ENCODE measurements at places on chromosomes 7 and 10. TPM values are rescaled to one million over a fixed set of nuclear protein-coding genes. Genes with fewer than 3 reads are reported as not detected.

DNA sequence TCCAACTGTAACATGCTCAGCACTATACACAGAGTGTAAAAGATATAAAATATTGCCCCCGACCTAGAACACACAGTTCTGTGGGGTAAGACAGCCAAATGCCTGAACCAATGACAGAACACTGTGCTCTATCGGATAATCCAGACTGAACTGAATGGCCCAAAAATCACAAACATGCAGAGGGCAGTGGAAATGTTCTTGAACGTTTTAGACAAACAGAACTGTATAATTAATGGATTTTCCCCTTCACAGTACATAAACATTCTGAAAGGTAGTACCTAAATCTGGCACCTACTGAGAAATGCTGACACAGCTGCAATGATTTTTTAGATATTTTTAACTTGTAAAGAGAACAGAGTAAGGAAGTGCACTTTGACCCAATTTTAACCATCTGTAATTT is 33.4 kb downstream of the PARD3 start:
- DNase-seq: no peak

DNA sequence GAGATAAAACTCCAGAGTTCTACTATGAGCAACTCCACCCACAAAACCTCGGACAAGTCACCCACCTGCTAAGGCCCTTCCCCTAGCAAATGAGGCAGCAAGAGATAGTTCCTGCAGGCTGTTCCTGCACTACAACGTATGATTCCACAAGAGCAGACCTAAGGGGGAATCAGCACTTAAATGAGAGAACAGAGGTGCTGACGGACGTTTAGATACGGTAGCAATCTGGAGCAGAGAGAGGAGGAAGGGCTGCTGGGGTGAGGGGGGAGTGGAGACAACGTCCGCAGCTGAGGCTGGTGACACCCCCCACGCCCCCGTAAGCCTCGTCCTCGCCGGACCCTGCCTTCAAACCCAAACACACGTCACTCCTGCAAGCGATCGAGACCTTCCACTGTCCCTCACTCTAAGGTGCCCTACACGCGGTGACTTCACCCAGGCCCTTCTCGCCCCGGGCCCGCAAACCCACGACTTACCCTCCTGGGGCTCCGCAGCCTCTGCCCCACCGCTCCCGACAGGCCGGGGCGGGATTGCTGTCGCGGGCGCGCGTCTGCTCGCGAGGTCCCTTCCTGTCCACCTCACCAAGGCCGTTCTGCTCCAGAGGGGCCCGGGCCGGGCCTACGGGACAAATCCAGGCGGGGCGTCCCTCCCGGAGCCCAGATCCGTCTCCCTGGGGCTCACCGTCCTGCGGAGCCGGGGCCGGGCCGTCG is 635 bp downstream of the ZNF12 start:
- peak; percentile 62 for DNase-seq

The STEAP4 gene
- under 0.01 TPM for total RNA-seq

GRCh38 chr10:103481974-103482531 is 3.0 kb upstream of the CALHM3 start:
- peak; percentile 77 for DNase-seq

DNA sequence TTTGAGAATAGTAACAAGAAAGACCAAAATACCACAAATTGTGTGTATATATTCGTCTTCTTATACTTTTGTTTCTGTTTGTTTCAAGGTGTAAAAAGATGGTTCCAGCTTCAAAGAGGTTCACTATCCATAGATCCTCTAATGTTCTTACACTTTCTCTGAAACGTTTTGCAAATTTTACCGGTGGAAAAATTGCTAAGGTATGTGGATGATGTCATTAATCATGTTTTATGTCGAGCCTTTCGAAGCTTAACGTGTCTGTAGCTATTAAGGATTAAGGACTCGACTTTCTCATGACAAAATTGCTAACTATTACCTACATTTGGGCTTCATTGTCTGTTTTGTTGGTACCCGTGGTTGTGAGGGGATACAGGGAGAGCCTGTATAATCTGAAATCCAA is 112.8 kb downstream of the ANKRD61 start:
- no peak for DNase-seq

- DNase-seq: no peak
Measured at GRCh38 chr7:151316896-151317295, 24.7 kb upstream of the NUB1 start.

DNA sequence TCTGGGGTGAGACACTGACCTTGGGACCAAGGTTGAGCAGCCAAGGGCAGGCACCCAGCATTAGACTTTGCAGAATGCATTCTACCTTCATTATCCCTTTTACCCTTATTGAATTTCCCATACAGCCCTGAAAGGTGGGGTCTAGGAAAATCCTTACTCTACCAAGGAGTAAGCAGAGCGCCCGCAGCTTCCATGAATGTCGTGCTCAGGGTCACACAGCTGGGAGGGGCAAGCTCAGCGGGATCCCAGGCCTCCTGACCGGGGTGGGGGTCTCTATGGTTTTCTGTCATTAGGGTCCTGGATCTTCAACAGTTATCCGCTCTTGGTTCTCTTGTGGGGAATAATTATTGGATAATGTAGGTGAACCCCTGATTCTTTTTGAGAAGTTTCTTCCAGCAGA is 30.7 kb upstream of the BTBD16 start:
- DNase-seq: no peak

DNA sequence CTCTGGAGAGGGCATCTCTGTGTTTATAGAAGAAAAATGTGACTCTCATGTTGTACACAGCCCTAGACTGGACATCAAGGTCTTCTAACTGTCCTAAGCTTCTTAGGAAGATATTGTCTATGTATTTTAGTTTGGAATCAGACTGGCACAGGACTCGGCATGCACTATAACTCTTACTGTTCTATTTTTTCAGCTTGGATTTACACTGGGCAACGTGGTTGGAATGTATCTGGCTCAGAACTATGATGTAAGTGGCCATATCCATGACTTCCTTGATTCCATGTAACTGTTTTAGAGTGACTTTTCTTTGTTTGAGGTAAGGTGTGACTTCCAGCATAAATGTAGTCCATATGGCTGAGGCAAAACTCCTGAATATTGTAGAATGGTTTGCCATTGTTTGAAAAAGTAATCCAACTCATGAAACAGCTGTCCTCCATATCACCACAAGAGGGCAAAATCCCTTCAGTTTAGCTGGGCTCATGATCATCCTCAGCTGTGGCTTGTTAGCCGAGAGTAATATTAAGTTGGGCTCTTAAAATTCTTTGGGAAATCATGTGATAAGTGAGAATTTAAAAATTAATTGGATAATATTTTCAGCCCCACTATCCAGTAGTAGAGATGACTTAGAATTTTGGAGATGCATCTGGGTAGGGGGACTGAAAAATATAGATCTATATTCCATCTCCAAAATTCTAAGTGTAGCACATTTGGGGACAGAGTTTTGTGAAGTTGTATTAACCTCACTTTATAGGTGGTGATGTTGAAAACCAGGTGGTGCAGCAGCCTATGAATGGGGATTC is 10.4 kb downstream of the STMP1 start:
- peak; percentile 73 for DNase-seq

GRCh38 chr10:21702633-21703111 is 168.6 kb downstream of the MLLT10 start:
- no peak for DNase-seq

The RGR gene
- not detected for total RNA-seq

The TRIM50 gene
- total RNA-seq: not detected

- DNase-seq: no peak
Measured at GRCh38 chr7:129373651-129374428, 60.4 kb upstream of the STRIP2 start.

GRCh38 chr7:129502708-129503685 is 666 bp downstream of the SMKR1 start:
- DNase-seq: no peak

The GRID2IP gene
- not detected for total RNA-seq

The FXYD4 gene
- not detected for total RNA-seq

The TBC1D12 gene
- total RNA-seq: 15.1 TPM

DNA sequence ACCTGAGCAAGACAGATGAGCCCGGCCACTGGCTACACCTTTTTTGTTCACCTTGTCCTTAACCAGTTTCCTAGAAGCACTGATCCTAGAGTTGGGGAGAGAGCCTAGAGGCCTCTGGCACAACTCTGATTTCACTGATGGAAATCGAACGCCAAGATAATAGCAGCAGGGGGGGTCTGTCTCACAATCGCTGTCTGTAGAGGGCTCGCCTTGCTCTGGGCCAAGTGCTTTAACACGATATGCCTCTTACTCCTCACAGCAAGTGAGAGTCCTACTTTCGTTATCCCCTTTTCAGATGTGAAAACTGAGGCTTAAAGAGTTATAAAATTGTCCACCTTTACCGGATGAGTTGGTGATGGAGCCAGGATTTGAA is 472 bp downstream of the RASSF4 start:
- DNase-seq: no peak

The ZNF239 gene
- total RNA-seq: 4.2 TPM

The NUTM2E gene
- total RNA-seq: under 0.01 TPM

The SLC26A5 gene
- total RNA-seq: not detected

- no peak for DNase-seq
Measured at GRCh38 chr7:157271315-157271990, 65.4 kb upstream of the DNAJB6 start.

DNA sequence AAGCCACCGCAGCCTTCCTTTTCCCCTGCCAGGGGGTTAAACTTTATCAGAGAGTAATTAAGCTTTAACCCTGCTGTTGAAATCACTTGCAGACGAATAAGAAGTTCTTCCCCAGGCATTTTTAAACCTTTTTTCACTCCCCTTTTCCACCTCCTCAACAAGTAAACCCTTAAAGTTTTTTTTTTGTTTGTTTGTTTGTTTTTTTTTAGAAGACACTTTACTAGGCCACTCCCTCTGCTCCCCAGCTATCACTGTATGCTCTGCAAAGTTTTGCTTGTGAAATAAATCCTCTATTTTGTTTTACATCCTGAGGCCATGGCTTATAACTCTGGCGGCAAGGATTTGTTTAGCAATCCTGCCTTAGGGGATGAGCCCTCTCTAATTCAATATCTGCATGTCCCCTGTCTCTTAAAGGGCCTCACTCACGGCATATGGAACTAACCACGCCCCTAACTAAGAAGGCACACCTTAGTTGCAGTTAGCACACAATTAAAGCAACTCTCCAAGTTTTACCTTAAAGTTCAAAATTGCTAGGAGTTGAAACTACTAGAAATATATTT is 1354.7 kb upstream of the LRRTM3 start:
- DNase-seq: peak; percentile 9

DNA sequence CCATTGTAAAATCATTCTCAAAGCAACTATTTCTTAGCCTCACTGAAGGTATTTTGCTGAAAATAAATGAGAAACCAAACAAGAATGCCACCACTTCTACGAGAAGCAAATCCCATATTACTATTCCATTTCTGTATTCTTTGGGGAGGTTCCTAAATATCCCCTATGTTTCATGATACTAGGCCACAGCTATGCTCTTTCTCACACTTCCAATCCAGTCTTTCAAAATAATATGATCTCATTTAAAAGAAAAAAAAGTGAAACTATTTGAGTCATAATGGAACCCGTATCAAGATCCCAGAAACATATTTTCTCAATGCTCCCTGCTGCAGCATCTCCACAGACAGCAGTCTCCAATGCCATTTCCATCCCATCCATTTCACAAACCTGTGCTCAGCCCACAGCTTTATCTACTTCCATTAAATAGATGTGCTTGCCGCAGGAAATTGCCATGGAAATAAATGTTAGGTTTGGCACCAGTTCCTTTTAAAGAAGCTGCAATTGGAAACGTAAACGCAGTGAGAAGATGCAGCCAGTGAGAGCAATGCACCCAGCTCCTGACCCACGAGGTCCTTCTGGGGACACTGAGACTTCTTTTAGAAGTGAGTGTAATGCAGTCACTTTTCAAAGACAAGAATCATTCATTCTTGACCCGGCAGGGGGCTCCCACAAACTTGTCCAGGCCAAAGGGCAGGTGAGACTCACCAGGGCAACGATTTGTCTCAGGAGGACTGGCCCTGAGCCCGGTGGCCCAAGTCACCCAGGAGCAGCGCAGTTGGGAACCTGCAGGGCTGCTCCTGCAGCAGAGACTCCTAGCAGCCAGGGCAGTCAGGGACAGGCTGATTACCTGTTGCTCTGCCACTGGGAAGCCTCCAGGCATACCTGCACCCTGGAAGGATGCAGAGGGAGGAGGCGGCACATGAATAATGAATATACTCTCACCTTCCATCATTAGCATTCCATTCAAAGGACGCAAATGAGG is 99.6 kb downstream of the C10orf90 start:
- no peak for DNase-seq

The PLXNA4 gene
- total RNA-seq: under 0.01 TPM

GRCh38 chr10:10722422-10722821 is 295.2 kb upstream of the CELF2 start:
- DNase-seq: no peak

- no peak for DNase-seq
Measured at GRCh38 chr10:42940487-42941294, 136.2 kb upstream of the RET start.

GRCh38 chr7:66535414-66536329 is 93.0 kb upstream of the KCTD7 start:
- DNase-seq: no peak

DNA sequence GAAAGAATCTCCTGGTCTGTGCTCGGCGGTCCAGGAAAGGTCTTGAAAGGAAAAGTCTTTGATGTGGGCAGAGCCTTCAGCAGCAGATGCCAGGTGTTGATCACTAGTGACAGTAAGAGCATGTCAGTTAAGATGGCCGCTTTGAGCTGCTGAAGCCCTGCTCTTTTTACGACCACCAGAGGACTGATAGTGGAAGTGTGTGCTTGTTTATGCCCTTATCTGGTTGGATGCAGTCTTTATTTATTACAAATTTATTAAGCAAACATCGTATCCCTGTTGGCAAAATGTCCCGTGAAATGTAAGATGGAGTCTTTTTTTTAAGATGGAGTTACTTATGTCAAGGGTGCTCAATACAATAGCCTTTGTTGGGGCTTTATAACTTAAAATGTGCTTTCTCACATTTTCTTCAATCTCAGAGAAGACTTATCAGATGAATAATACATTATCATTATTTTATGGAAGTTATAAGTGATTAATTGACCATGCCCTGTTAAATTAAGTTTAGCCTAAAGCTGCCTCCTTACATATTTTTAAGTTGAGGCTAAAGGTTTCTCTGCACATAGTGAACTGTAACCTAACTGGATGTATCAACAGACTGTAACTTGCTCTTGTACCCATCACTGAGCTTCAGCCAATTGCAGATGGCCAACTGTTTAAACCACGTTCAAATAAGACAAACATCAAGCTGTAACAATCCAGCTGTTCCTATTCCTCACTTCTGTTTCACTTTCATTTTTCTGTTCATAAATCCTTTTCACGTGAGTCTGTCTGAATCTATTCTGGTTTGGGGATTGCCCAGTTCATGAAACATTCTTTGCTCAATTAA is 97.4 kb upstream of the PIK3CG start:
- DNase-seq: peak; percentile 86

- no peak for DNase-seq
Measured at GRCh38 chr10:22455068-22455857, 110.0 kb downstream of the SPAG6 start.

The GALNT17 gene
- not detected for total RNA-seq

- DNase-seq: no peak
Measured at GRCh38 chr10:80276335-80276734, 13.1 kb downstream of the MAT1A start.

- DNase-seq: no peak
Measured at GRCh38 chr10:118781541-118781940, 26.8 kb upstream of the CACUL1 start.

The MMD2 gene
- total RNA-seq: not detected

All from fibroblast of villous mesenchyme (primary cell).